ENCODE measurements at places on chromosomes 12 and 14. TPM values are rescaled to one million over a fixed set of nuclear protein-coding genes. Genes with fewer than 3 reads are reported as not detected.
A peak's percentile ranks its signal among the peaks of the same experiment; 100 is the strongest.

NPAS3 gene
- total RNA-seq: 15.4 TPM

SOAT2 gene
- not detected for total RNA-seq

BCL2L2 gene
- 35.3 TPM for total RNA-seq

SLC38A4 gene
- total RNA-seq: 0.79 TPM

RNASE1 gene
- total RNA-seq: 119 TPM

DDX23 gene
- total RNA-seq: 70.5 TPM

P2RX2 gene
- not detected for total RNA-seq

ACVRL1 gene
- total RNA-seq: 11.2 TPM

DEPDC4 gene
- 2.2 TPM for total RNA-seq

PRPH gene
- total RNA-seq: 0.34 TPM

- no peak for DNase-seq
- H3K27me3 ChIP-seq: no peaks in the 10 kb centered on the region
- H3K4me3 ChIP-seq: no peak overlapping the region
These were observed 33.8 kb downstream of the SAMD4A start for GRCh38 chr14:54600717-54601109.

GRCh38 chr12:65825507-65826352, 1.4 kb downstream of the HMGA2 start:
- DNase-seq: peak; percentile 38
- no peaks in the 10 kb centered on the region for H3K36me3 ChIP-seq
- H3K27ac ChIP-seq: no peak overlapping the region

- no peak overlapping the region for H3K27ac ChIP-seq
- no peaks in the 10 kb centered on the region for H3K4me1 ChIP-seq
- H3K36me3 ChIP-seq: no peaks in the 10 kb centered on the region
These were observed 212.3 kb downstream of the TMEM121 start for GRCh38 chr14:105738638-105739037.

DNA sequence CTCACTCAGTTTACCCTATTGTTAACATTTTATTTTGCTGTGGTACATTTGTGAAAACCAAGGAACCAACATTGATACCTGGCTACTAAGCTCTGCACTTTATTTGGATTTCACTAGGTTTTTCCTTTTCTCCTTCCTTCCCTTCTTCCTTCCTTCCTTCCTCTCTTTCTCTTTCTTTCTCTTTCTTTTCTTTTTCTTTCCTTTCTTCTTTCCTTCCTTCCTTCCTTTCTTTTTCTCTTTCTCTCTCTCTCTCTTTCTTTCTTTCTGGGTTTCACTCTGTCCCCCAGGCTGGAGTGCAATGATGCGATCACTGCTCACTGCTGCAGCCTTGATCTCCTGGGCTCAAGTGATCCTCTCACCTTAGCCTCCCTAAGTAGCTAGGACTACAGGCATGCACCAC, 29.1 kb upstream of the TMEM263 start:
- DNase-seq: no peak
- H3K27ac ChIP-seq: no peak overlapping the region
- no peak overlapping the region for H3K4me3 ChIP-seq
- no peaks in the 10 kb centered on the region for H3K27me3 ChIP-seq

DNA sequence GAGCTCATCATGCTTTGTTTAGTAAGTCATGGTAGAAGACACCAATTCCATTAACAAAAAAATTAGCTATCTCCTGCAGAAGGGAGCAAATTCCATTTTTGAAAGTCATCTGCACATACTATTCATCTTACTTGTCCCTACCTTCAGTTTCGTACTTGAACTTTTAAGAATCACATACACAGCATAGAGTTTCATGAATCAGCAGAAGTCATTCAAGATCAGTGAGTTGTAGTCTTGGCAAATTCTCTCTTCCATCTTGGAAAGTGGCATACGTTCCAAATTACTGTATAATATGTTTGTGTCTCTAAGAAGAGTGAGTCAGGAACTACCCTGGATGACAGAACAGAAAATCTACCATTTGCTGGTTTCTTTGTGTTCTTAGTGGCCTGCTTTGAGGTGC, 14.1 kb downstream of the VRK1 start:
- H3K36me3 ChIP-seq: no peaks in the 10 kb centered on the region
- H3K4me3 ChIP-seq: no peak overlapping the region
- no peak for DNase-seq
- H3K27me3 ChIP-seq: no peaks in the 10 kb centered on the region

GRCh38 chr12:102462795-102463465, 17.4 kb downstream of the IGF1 start:
- H3K4me3 ChIP-seq: no peak overlapping the region
- H3K27ac ChIP-seq: no peak overlapping the region
- H3K27me3 ChIP-seq: no peaks in the 10 kb centered on the region
- DNase-seq: no peak
- peaks cover 3% of the 10 kb centered on the region for H3K4me1 ChIP-seq
- no peaks in the 10 kb centered on the region for H3K36me3 ChIP-seq

GRCh38 chr14:54640506-54640905, 73.6 kb downstream of the SAMD4A start:
- no peak overlapping the region for H3K4me3 ChIP-seq
- no peak for DNase-seq

DNA sequence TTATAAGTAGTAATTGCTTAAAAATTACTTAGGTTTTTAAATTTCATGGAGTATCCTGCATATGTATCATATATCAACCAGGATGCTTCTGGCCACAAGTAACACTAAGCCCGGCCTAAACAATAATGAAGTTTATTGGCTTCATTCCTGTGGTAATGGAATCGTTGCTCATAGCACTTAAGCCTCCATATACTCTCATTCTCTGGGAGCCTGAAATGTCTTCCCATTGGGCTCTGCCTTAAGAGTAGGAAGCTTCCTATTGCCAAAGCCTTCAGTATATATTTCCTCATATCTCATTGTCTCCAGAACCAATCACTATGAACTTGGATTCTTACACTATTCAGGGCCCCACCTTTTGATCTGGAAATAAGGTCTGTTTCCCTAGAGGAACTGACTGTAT, 83.8 kb upstream of the DNM1L start:
- DNase-seq: no peak
- H3K27ac ChIP-seq: no peak overlapping the region
- H3K4me1 ChIP-seq: peaks cover 1% of the 10 kb centered on the region
- no peak overlapping the region for H3K4me3 ChIP-seq
- H3K36me3 ChIP-seq: no peaks in the 10 kb centered on the region

GRCh38 chr12:44875954-44876543, at the start of gene NELL2:
Gene NELL2, minus strand, starts transcription at chr12:44876315. Its CDS starts 446 bp downstream, at chr12:44875869.
- peak; percentile 21 for DNase-seq
- no peaks in the 10 kb centered on the region for H3K4me1 ChIP-seq
- H3K4me3 ChIP-seq: peak within 1 kb of the TSS; percentile 41
- no peaks in the 10 kb centered on the region for H3K27me3 ChIP-seq

DNA sequence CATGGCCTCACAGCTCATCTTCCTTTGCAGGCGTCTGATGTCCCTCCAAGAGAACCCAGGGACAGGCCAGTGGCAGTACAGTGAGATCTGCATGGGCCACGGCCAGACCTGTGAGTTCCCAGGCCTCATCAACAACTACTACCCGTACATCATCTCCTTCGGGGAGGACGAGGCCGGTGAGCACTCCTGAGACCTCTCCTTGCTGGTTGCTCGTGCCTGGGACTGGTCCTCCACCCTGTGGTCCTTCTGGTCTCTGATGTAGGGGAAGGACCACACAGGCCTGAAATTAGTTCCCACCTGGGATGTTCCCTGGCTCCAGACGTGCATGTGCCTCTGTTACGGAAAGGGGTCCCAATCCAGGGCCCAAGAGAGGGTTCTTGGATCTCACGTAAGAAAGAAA, 17.9 kb downstream of the HHIPL1 start:
- no peaks in the 10 kb centered on the region for H3K4me1 ChIP-seq
- no peak overlapping the region for H3K4me3 ChIP-seq
- no peak overlapping the region for H3K27ac ChIP-seq
- no peaks in the 10 kb centered on the region for H3K36me3 ChIP-seq

- H3K4me1 ChIP-seq: peaks cover 11% of the 10 kb centered on the region
- no peaks in the 10 kb centered on the region for H3K27me3 ChIP-seq
- no peaks in the 10 kb centered on the region for H3K36me3 ChIP-seq
These were observed 904 bp upstream of the MAP4K5 start for GRCh38 chr14:50533241-50533705.

- no peaks in the 10 kb centered on the region for H3K27me3 ChIP-seq
- H3K27ac ChIP-seq: no peak overlapping the region
- H3K4me3 ChIP-seq: no peak overlapping the region
- no peaks in the 10 kb centered on the region for H3K36me3 ChIP-seq
- DNase-seq: no peak
These were observed 5.2 kb upstream of the ATG14 start for GRCh38 chr14:55416866-55417265.

GRCh38 chr14:50471838-50472465, 60.4 kb downstream of the MAP4K5 start:
- no peak for DNase-seq
- no peak overlapping the region for H3K27ac ChIP-seq
- no peak overlapping the region for H3K4me3 ChIP-seq
- H3K36me3 ChIP-seq: no peaks in the 10 kb centered on the region
- no peaks in the 10 kb centered on the region for H3K27me3 ChIP-seq

DNA sequence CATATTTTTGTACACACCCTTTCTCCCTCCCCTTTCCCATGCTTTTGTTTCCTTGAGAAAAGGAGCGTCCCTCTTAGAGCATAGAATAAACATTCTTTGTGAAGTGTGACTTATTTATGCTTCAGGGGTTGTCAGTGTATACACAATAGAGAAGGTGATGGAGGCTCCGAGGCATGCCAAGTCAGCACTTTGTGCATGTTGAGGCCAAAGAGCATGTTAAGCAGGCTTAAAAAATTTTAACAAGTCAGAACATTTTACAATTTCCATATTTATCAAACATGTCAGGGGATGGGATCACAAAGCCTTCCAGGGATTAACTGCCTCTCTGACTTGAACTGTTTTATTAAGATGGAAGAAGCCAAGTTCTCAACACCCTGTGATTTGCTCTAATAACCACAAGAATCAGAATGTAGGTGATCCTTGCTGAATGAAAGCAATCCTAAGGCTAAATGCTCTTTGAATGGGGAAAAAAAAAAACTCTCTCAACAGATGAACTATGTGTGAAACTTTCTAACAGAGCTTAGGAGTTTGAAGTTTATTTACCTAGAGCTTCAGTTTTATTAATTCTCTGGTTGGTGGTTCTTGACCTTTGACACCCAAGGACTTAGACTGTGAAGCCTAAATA, 223.1 kb downstream of the RAD51B start:
- peaks cover 17% of the 10 kb centered on the region for H3K4me1 ChIP-seq
- H3K27me3 ChIP-seq: no peaks in the 10 kb centered on the region
- no peak overlapping the region for H3K4me3 ChIP-seq
- peak overlapping the region; percentile 58 for H3K27ac ChIP-seq
- no peak for DNase-seq

- no peaks in the 10 kb centered on the region for H3K27me3 ChIP-seq
- H3K4me1 ChIP-seq: peaks cover 2% of the 10 kb centered on the region
- H3K27ac ChIP-seq: no peak overlapping the region
- H3K4me3 ChIP-seq: no peak overlapping the region
These were observed 84.0 kb downstream of the PRMT8 start for GRCh38 chr12:3574986-3575385.

GRCh38 chr12:12716151-12716792, 896 bp upstream of the CDKN1B start:
- no peak for DNase-seq
- peak overlapping the region; percentile 99 for H3K27ac ChIP-seq
- peak overlapping the region; percentile 70 for H3K4me3 ChIP-seq

DNA sequence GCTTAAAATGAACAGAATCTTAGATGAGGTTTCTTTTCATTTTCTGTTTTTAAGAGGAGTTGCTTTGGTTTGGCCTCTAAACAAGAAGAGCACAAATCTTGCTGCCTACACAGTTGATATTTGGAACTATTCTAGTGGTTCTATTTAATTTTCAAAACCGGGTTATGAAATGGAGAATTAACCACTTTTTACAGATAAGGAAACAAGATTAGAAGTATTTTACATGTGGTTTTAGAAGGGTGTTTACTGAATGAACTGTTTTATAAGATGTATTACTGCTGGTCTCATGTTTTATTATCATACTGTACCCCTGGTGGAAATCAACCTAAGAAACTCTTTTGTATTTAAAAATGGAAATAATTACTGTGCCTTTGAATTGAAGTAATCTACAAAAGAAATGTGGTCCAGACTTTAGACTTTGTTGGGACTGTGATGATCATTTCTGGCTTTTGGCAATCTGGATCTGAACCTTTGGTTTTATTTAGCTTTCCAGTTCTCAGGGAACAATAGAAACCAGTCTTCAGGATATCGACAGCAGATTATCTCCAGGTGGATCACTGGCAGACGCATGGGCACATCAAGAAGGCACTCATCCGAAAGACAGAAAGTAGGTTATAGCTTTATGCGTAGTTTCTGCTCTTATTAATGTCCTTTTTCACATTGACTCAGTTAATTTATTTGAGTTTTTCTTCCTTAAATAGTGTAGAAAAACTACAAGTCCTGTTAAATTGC, 43.2 kb downstream of the TBK1 start:
- no peak for DNase-seq
- H3K27ac ChIP-seq: no peak overlapping the region
- no peaks in the 10 kb centered on the region for H3K36me3 ChIP-seq
- H3K27me3 ChIP-seq: no peaks in the 10 kb centered on the region
- no peaks in the 10 kb centered on the region for H3K4me1 ChIP-seq

- DNase-seq: peak; percentile 71
- H3K27me3 ChIP-seq: no peaks in the 10 kb centered on the region
- peaks cover 4% of the 10 kb centered on the region for H3K4me1 ChIP-seq
- H3K4me3 ChIP-seq: peak overlapping the region; percentile 80
These were observed 3.5 kb downstream of the FOS start for GRCh38 chr14:75282170-75282554.

DNA sequence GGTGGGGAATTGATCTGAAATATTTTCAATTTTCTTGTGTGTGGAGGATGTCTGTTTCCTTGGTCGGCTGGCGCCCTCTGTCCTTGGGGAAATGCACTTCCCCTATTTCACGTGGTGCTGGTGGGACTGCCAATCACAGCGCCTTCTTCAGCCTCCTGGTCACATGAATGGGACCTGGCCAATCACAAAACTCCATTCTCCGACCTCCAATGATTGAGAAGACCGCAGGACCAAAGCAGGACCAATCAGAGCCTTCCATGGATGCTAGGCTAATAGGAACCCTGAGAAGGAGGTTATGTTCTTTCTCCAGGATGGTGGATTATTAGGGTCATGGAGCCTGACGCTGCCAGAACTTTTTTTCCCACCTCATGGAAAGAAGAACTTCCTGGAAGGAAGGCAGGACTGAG, 188.7 kb downstream of the TTC8 start:
- no peak overlapping the region for H3K4me3 ChIP-seq
- H3K27ac ChIP-seq: no peak overlapping the region
- H3K4me1 ChIP-seq: no peaks in the 10 kb centered on the region
- no peaks in the 10 kb centered on the region for H3K36me3 ChIP-seq
